ENCODE measurements at places on chromosomes 1 and 21. TPM values are rescaled to one million over a fixed set of nuclear protein-coding genes. Genes with fewer than 3 reads are reported as not detected.

Gene BRDT
- total RNA-seq: not detected

Gene DPYD
- total RNA-seq: 128 TPM

Gene LCE6A
- total RNA-seq: not detected

Gene ZFP69
- total RNA-seq: 4.4 TPM

Gene LRRIQ3
- 0.65 TPM for total RNA-seq

All from hair follicle dermal papilla cell (primary cell).